ENCODE measurements at places on chromosomes 1 and 21. TPM values are rescaled to one million over a fixed set of nuclear protein-coding genes. Genes with fewer than 3 reads are reported as not detected.

ACTL8 gene
- total RNA-seq: not detected

FCRL1 gene
- not detected for total RNA-seq

FCRL6 gene
- not detected for total RNA-seq

KPRP gene
- not detected for total RNA-seq

CAMK2N1 gene
- 0.69 TPM for total RNA-seq

CFHR3 gene
- total RNA-seq: not detected

SH3D21 gene
- 2.3 TPM for total RNA-seq

VANGL1 gene
- 0.72 TPM for total RNA-seq

OLFML3 gene
- total RNA-seq: not detected

YTHDF2 gene
- 66.1 TPM for total RNA-seq

TEDDM1 gene
- not detected for total RNA-seq

All from activated naive CD4-positive, alpha-beta T cell treated with anti-CD3 and anti-CD28 coated beads for 36 hours (primary cell).